GM23248 (cell line): ENCODE measurements at places on chromosomes 7 and 10. TPM values are rescaled to one million over a fixed set of nuclear protein-coding genes. Genes with fewer than 3 reads are reported as not detected.

DNA sequence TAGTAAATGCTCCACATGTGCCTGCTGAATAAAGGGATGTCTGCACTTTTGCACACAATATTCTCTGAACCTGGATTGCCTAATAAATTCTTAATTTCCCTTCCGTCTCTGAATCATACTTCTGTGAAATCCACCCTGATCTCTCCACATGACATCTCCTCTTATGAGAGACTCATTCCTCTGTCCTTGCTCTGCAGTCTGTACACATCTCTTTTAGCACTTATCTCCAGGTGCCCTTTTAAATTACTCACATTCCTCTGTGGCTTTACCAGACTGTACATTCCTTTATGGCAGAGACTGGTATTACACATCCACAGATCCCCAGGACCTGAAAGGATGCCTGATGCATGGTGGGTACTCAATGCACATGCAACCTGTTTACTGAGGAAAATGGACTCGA is 527.6 kb downstream of the PHTF2 start:
- H3K36me3 ChIP-seq, result no peaks in the 10 kb centered on the region
- no peak overlapping the region for H3K4me3 ChIP-seq
- peaks cover 39% of the 10 kb centered on the region for H3K4me1 ChIP-seq

DNA sequence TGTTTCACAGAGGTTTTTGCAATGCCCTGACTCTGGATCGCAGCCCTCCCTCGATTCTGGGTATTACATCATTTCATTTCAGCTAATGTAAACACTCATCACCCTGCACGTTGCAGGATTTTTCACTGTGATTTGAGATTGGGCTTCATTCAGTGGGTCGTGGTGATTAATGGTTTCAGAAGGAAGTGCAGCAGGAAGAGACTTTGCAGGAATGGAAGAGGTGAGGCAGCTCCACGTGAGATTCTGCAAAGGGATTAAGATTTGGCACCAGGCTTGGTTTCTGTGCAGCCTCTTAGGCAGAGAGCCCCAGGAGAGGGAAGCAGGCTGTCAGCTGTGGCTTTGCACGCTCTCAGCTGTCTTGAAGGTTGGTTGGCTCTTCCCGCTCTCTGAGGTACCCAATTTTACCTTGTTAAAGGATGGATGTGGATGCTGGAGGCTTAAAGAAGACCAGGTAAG is 95.2 kb downstream of the PLCE1 start:
- H3K4me1 ChIP-seq, result peaks cover 17% of the 10 kb centered on the region
- no peak overlapping the region for H3K27ac ChIP-seq
- no peaks in the 10 kb centered on the region for H3K27me3 ChIP-seq
- no peaks in the 10 kb centered on the region for H3K36me3 ChIP-seq

DNA sequence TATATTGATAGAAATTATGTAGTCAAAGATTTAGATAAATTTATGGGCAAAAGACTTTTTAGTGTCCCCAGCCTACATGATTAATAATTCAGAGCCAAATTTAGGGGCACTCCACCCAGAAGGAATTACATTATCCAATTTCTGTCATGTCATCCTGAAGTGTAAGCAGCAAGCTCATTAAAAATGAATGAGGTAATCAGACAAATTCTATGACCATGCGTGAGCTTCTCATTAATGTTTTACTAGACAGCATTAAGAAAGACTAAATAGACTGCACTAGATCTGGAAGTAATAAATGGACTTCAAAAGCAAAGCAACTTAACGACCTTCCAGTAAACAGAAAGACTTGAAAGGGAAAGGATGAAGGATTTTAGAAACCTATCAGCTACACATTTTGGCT is 22.7 kb upstream of the TRUB1 start:
- no peak overlapping the region for H3K27ac ChIP-seq
- DNase-seq, result no peak
- H3K36me3 ChIP-seq, result no peaks in the 10 kb centered on the region
- peaks cover 22% of the 10 kb centered on the region; the same call in 1 of the 2 replicates for H3K27me3 ChIP-seq

The MET gene
- total RNA-seq, result 62.3 and 68.8 TPM in 2 replicates
